Cardiac muscle cell (in vitro differentiated cells and primary cell): ENCODE measurements at places on chromosomes 7 and 10. TPM values are rescaled to one million over a fixed set of nuclear protein-coding genes. Genes with fewer than 3 reads are reported as not detected.

The PRSS37 gene
- 0.12 and 0.34 TPM in 2 replicates for polyA plus RNA-seq

The SFTPA1 gene
- polyA plus RNA-seq, result not detected in 2 replicates

The KAZALD1 gene
- 18.2 and 27.5 TPM in 2 replicates for polyA plus RNA-seq

The ZNF273 gene
- polyA plus RNA-seq, result 6.6 and 6.8 TPM in 2 replicates

The NUTM2D gene
- polyA plus RNA-seq, result 0.11 and 0.78 TPM in 2 replicates

The LDB3 gene
- polyA plus RNA-seq, result 266 and 317 TPM in 2 replicates

The ADAP1 gene
- 9.6 and 14.4 TPM in 2 replicates for polyA plus RNA-seq

The CDNF gene
- 1.4 and 2.9 TPM in 2 replicates for polyA plus RNA-seq

The BAMBI gene
- 715 and 1,076 TPM in 2 replicates for polyA plus RNA-seq

The SOSTDC1 gene
- polyA plus RNA-seq, result 2.0 and 2.9 TPM in 2 replicates

The HTR5A gene
- not detected in 2 replicates for polyA plus RNA-seq

The C7orf33 gene
- not detected in 2 replicates for polyA plus RNA-seq

The CADPS2 gene
- polyA plus RNA-seq, result 12.2 and 17.2 TPM in 2 replicates

The BBIP1 gene
- polyA plus RNA-seq, result 28.3 and 37.8 TPM in 2 replicates

The PNLIP gene
- polyA plus RNA-seq, result not detected in 2 replicates

The TMEM196 gene
- polyA plus RNA-seq, result not detected in 2 replicates

The RNLS gene
- polyA plus RNA-seq, result 6.9 and 9.8 TPM in 2 replicates

The SPDYE16 gene
- 0.81 and 0.87 TPM in 2 replicates for polyA plus RNA-seq

The ITIH5 gene
- polyA plus RNA-seq, result 0.11 TPM in 1 of 2 replicates, not detected in the other

The POT1 gene
- polyA plus RNA-seq, result 10.0 and 20.9 TPM in 2 replicates

The NOS3 gene
- 13.1 and 16.3 TPM in 2 replicates for polyA plus RNA-seq

The ZNF679 gene
- not detected in 2 replicates for polyA plus RNA-seq

The ABCB1 gene
- 0.70 TPM in 1 of 2 replicates, not detected in the other for polyA plus RNA-seq

The SVOPL gene
- 4.5 and 10.3 TPM in 2 replicates for polyA plus RNA-seq

The CC2D2B gene
- polyA plus RNA-seq, result 0.18 and 0.35 TPM in 2 replicates

The GJD4 gene
- not detected in 2 replicates for polyA plus RNA-seq

The TLL2 gene
- 0.16 and 0.55 TPM in 2 replicates for polyA plus RNA-seq

The LOXL4 gene
- polyA plus RNA-seq, result 3.1 and 9.1 TPM in 2 replicates

The AP4M1 gene
- 15.8 and 29.3 TPM in 2 replicates for polyA plus RNA-seq

The FAM13C gene
- 7.2 and 13.5 TPM in 2 replicates for polyA plus RNA-seq

The ARMH3 gene
- 11.8 and 17.2 TPM in 2 replicates for polyA plus RNA-seq

The ANKRD61 gene
- 1.9 TPM in 1 of 2 replicates, not detected in the other for polyA plus RNA-seq

The NUPR2 gene
- not detected in 2 replicates for polyA plus RNA-seq

The UCMA gene
- not detected in 2 replicates for polyA plus RNA-seq

The TMEM270 gene
- polyA plus RNA-seq, result not detected in 2 replicates

The EGFR gene
- 0.51 TPM in 1 of 2 replicates, not detected in the other for polyA plus RNA-seq

The CISD1 gene
- 197 and 212 TPM in 2 replicates for polyA plus RNA-seq

The GNG11 gene
- polyA plus RNA-seq, result 20.8 and 21.3 TPM in 2 replicates
